Heart right ventricle (tissue), 16 donors: ENCODE measurements at places on chromosomes 16 and 17.

DNA sequence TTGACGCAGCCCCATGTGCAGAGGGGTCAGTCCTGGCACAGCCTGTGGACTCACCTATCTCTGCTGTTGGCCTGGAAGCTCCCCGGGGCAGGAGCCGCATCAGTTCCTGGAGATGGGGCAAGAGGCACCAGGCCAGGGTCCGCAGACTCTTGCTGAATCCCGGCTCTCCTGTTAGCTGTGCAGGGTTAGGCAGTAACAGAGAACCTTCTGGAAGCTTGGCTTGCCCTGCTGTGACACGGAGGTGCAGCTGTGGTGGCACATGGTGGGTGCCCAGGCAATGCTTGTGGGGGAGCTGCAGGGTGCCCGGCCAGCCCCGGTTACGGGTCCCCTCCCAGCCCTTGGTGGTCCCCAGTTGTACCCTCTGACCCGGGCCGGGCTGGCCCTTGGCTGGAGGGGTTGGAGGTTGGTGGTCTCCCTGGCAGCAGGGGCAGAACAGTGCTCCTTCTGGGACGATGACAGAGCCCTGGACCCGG, 26.0 kb upstream of the ZNF469 start:
- no peak overlapping the region for H3K27ac ChIP-seq
- H3K4me3 ChIP-seq, result no peak overlapping the region
- DNase-seq, result no peak
- H3K27me3 ChIP-seq, result peaks cover 8% of the 10 kb centered on the region
- H3K36me3 ChIP-seq, result no peaks in the 10 kb centered on the region

- no peak overlapping the region for H3K27ac ChIP-seq
- no peaks in the 10 kb centered on the region for H3K36me3 ChIP-seq
- H3K27me3 ChIP-seq, result peaks cover 3% of the 10 kb centered on the region
- no peak for DNase-seq
- no peak overlapping the region for H3K4me3 ChIP-seq
- H3K4me1 ChIP-seq, result no peaks in the 10 kb centered on the region
These were observed 13.3 kb downstream of the CDH3 start for GRCh38 chr16:68658341-68658973.

GRCh38 chr17:61412143-61412859, 12.7 kb downstream of the TBX2 start:
- H3K4me3 ChIP-seq, result peak overlapping the region; percentile 73
- H3K27ac ChIP-seq, result peak overlapping the region; percentile 86
- H3K27me3 ChIP-seq, result peaks cover 24% of the 10 kb centered on the region
- H3K36me3 ChIP-seq, result no peaks in the 10 kb centered on the region
- DNase-seq, result peak; percentile 79
- peaks cover 62% of the 10 kb centered on the region for H3K4me1 ChIP-seq

GRCh38 chr17:75738218-75738802, 17.1 kb downstream of the ITGB4 start:
- DNase-seq, result no peak
- H3K27ac ChIP-seq, result no peak overlapping the region
- H3K27me3 ChIP-seq, result no peaks in the 10 kb centered on the region
- H3K4me3 ChIP-seq, result no peak overlapping the region
- H3K4me1 ChIP-seq, result no peaks in the 10 kb centered on the region

DNA sequence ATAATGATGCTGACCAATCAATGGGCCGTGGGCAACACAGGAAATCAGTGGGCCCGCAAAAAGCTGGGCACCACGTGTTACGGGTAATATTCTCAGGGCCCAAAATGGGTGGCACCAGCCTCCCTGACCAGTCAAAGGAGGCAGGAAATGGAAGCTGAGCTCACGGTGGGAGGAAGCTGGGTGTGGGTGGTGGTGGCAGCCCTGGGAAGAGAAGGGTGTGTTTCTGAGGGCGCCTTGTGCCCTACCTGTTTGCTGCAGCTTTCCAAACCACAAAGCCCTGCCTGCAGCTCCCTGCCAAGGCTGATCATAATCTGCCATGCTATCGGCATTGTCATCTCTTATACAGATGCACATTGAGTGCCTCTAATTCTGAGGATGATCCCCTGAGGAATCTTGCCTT, 457.9 kb downstream of the SLC39A11 start:
- no peak for DNase-seq
- H3K4me3 ChIP-seq, result no peak overlapping the region
- H3K27me3 ChIP-seq, result peaks cover 2% of the 10 kb centered on the region
- no peaks in the 10 kb centered on the region for H3K36me3 ChIP-seq

GRCh38 chr16:47829850-47830600, 325.8 kb downstream of the ABCC12 start:
- no peak overlapping the region for H3K27ac ChIP-seq
- H3K4me3 ChIP-seq, result no peak overlapping the region
- H3K27me3 ChIP-seq, result no peaks in the 10 kb centered on the region
- no peaks in the 10 kb centered on the region for H3K36me3 ChIP-seq
- no peaks in the 10 kb centered on the region for H3K4me1 ChIP-seq

- H3K4me1 ChIP-seq, result peaks cover 49% of the 10 kb centered on the region
These were observed 12.7 kb downstream of the COG1 start for GRCh38 chr17:73205459-73205961.

DNA sequence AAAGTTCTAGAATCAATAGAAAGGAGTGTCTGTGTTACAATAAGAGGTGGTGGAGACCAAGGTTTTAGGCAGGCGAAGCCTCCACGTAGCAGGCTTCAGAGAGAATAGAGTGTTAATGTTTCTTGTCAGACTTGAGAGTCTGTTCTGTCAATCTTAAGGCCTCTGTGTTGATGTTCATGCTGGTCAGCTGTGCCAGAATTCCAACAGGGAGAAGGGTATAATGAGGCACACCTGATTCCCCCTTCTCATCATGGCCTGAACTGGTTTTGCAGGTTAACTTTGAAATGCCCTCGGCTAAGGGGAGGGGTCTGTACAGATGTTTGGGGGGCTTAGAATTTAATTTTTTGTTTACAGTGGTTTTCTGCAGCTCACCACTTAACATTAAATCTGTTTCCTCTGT, 46.0 kb downstream of the RNF112 start:
- H3K4me3 ChIP-seq, result no peak overlapping the region
- no peaks in the 10 kb centered on the region for H3K36me3 ChIP-seq
- H3K4me1 ChIP-seq, result peaks cover 2% of the 10 kb centered on the region
- no peak for DNase-seq

GRCh38 chr16:87311387-87311786, 5.8 kb downstream of the C16orf95 start:
- DNase-seq, result no peak
- no peaks in the 10 kb centered on the region for H3K27me3 ChIP-seq
- H3K36me3 ChIP-seq, result no peaks in the 10 kb centered on the region
- no peaks in the 10 kb centered on the region for H3K4me1 ChIP-seq
- no peak overlapping the region for H3K4me3 ChIP-seq

DNA sequence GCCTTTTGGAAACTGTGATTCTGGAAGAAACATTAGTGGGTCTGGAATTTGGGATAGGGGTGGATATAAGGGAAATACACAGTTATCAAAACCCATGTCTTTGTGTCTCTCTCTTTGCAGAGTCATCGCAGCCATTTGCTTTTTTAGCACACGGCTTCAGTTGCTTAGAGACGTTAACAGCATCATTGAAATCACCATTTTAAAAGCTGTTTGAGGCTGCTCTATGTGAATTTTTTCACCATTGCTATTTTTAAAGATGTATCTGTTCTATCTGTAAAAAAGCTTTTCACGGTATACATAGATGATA, 47.3 kb downstream of the OMG start:
- DNase-seq, result no peak
- no peaks in the 10 kb centered on the region for H3K36me3 ChIP-seq
- no peaks in the 10 kb centered on the region for H3K27me3 ChIP-seq
- no peaks in the 10 kb centered on the region for H3K4me1 ChIP-seq

DNA sequence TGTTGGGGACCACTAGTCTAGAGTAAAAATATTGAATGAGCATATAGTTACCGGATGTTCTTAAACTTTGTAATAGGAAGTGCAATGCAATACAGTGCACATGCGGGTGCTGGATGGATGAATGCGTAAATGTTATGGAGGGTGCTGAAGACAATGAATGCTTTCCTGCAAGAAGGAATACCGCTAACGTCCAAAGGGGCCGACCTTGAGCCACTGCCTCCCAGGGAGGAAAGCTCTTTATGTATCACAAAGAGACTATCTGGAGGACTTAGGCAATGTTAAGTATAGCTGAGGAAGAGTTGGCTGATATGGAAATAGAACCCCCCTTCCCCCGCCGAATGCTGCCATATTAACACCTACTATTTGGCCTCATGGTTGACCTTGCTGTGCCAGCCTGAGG, 27.5 kb upstream of the SHCBP1 start:
- H3K36me3 ChIP-seq, result no peaks in the 10 kb centered on the region
- DNase-seq, result no peak
- no peak overlapping the region for H3K4me3 ChIP-seq
- no peaks in the 10 kb centered on the region for H3K4me1 ChIP-seq
- no peak overlapping the region for H3K27ac ChIP-seq

- H3K36me3 ChIP-seq, result peaks cover 4% of the 10 kb centered on the region
- H3K27ac ChIP-seq, result no peak overlapping the region
- H3K4me3 ChIP-seq, result no peak overlapping the region
- no peaks in the 10 kb centered on the region for H3K27me3 ChIP-seq
These were observed 95.0 kb downstream of the PLCG2 start for GRCh38 chr16:81873843-81874752.

- peak overlapping the region; percentile 61 for H3K4me3 ChIP-seq
- no peaks in the 10 kb centered on the region for H3K36me3 ChIP-seq
- H3K4me1 ChIP-seq, result peaks cover 55% of the 10 kb centered on the region
- peak overlapping the region; percentile 83 for H3K27ac ChIP-seq
These were observed 1.1 kb downstream of the VASN start for GRCh38 chr16:4372578-4373355.

GRCh38 chr17:41750862-41751261, 16.4 kb upstream of the HAP1 start:
- DNase-seq, result no peak
- H3K27ac ChIP-seq, result no peak overlapping the region
- H3K36me3 ChIP-seq, result no peaks in the 10 kb centered on the region
- no peak overlapping the region for H3K4me3 ChIP-seq

DNA sequence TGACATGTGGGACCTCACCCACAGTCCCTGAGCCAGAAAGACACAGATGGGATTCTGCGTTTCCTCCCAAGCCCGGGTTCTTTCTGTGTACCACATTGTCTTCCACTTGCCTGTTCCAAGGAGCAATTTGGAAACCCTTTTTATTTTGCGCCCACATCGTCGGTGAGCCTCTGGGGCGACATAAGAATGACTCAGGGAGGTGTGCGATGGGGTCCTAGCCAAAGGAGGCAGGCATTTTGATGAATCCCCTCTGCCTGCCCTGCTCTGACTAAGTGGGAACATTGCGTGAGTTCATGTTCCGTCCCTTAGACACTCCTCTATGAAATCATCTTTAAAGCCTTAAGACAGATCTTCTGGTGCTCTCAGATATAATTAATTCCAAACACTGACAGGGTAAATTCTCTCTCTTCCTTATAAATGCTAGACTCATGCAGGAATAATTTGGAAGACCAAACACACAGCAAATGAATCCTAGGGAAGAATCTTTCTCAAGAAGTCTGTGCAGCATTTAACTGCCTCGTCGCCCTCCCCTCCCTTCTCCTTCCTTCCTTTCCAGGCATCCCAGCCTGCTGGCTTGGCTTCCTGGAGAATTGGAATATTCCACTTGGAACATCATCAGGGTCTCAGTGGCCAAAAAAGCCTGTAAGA, 52.7 kb upstream of the FOXF1 start:
- H3K27me3 ChIP-seq, result peaks cover 27% of the 10 kb centered on the region
- H3K4me3 ChIP-seq, result no peak overlapping the region
- no peaks in the 10 kb centered on the region for H3K4me1 ChIP-seq
- no peak for DNase-seq

DNA sequence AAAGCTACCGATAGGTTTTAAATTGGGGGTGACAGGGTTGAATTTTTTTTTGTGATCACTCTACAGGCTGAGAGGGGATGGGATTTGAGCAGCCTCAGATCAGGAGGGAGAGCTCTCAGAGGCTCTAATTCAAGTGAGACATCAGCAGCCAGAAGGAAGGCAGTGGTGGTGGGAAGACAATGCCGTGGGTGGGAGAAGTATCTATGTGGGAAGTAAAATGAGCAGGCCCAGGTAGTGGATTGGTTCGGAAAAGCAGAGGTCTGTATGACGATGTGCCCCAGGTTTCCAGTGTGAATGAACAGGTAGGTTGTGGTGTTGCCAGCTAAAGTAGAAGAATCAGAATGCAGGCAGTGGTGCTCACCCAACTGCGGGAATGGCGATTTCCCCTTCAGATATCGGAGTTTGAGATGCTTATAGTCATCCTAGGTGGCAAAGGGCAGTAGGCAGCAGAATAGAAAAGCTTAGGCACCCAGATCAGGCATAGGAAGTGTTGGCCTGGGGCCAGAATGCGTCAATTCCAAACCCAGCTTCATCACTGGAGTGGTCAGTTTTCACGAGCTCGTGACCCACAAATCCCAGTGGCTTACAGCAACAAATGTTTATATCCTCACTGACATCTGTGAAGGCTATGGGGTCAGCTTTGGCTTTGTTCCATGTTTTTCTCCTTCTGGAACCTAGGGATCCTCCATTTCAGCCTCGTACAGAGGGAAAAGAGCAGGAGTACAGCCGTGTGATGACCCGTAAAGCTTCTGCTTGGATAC, 24.0 kb downstream of the MEOX1 start:
- H3K4me3 ChIP-seq, result no peak overlapping the region
- no peak for DNase-seq

- no peak overlapping the region for H3K27ac ChIP-seq
- no peaks in the 10 kb centered on the region for H3K27me3 ChIP-seq
- H3K4me1 ChIP-seq, result peaks cover 5% of the 10 kb centered on the region
- DNase-seq, result no peak
- H3K4me3 ChIP-seq, result no peak overlapping the region
- H3K36me3 ChIP-seq, result peaks cover 52% of the 10 kb centered on the region
These were observed 18.0 kb downstream of the PLCD3 start for GRCh38 chr17:45114117-45114932.

GRCh38 chr17:14095631-14096030, 26.3 kb downstream of the COX10 start:
- no peak for DNase-seq
- H3K36me3 ChIP-seq, result no peaks in the 10 kb centered on the region
- H3K4me3 ChIP-seq, result no peak overlapping the region
- H3K27ac ChIP-seq, result no peak overlapping the region

DNA sequence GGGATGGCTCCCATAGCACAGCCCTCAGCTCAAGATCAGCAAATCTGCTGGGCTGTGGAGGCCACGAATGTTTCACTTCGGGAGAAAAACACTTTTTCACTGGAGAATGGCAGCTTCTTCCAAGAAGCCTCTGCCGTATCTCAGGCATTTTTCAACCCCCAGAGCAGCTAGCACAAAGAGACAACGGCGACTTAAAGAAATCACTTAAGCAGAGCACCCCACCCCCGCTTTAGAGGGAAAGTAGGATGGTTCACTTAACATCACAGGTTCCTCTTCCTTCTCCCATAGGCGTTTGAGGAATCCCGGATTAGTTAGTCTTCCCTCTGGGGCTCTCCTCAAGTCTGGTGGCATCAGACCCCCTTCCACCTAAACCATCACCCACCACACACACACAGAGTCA, 27.6 kb downstream of the CYB561 start:
- DNase-seq, result no peak
- H3K27me3 ChIP-seq, result no peaks in the 10 kb centered on the region
- H3K27ac ChIP-seq, result no peak overlapping the region
- no peaks in the 10 kb centered on the region for H3K4me1 ChIP-seq
- no peaks in the 10 kb centered on the region for H3K36me3 ChIP-seq
- no peak overlapping the region for H3K4me3 ChIP-seq

GRCh38 chr17:47889734-47890529, 6.1 kb upstream of the SP2 start:
- no peaks in the 10 kb centered on the region for H3K27me3 ChIP-seq
- H3K4me3 ChIP-seq, result no peak overlapping the region
- peaks cover 8% of the 10 kb centered on the region for H3K4me1 ChIP-seq
